ENCODE measurements at places on chromosomes 5 and 9. TPM values are rescaled to one million over a fixed set of nuclear protein-coding genes. Genes with fewer than 3 reads are reported as not detected.

The PRPF4 gene
- 55.1 TPM for total RNA-seq

The RELL2 gene
- total RNA-seq = 5.0 TPM

The RNF183 gene
- not detected for total RNA-seq

The PCDHA10 gene
- 0.01 TPM for total RNA-seq

The ABO gene
- not detected for total RNA-seq

The SPINK6 gene
- 0.45 TPM for total RNA-seq

The PCDHGC3 gene
- 6.7 TPM for total RNA-seq

The LCP2 gene
- not detected for total RNA-seq

The PCDHA7 gene
- 0.05 TPM for total RNA-seq

The GADD45G gene
- total RNA-seq = 0.21 TPM

The PDLIM4 gene
- 0.45 TPM for total RNA-seq

The FOXD4L3 gene
- total RNA-seq = 0.12 TPM

The ENG gene
- total RNA-seq = 0.15 TPM

The SPINK13 gene
- not detected for total RNA-seq

The GPR150 gene
- 0.16 TPM for total RNA-seq

The TESK1 gene
- total RNA-seq = 29.8 TPM

The PCDHB12 gene
- not detected for total RNA-seq

The CCNJL gene
- total RNA-seq = 11.1 TPM

The STC2 gene
- 37.3 TPM for total RNA-seq

The PCDHA9 gene
- not detected for total RNA-seq

The SLC1A3 gene
- not detected for total RNA-seq

The FCN2 gene
- not detected for total RNA-seq

The SLC45A2 gene
- not detected for total RNA-seq

The OCLN gene
- 14.8 TPM for total RNA-seq

The TAF11L2 gene
- total RNA-seq = not detected

The PRELID2 gene
- 7.8 TPM for total RNA-seq

The IFNA13 gene
- total RNA-seq = not detected

The TOR4A gene
- 27.5 TPM for total RNA-seq

The DCAF10 gene
- total RNA-seq = 12.4 TPM

The TSSK1B gene
- not detected for total RNA-seq

The LTC4S gene
- not detected for total RNA-seq

The SPATA31D4 gene
- not detected for total RNA-seq

The ARHGEF39 gene
- total RNA-seq = 16.9 TPM

The GMCL2 gene
- total RNA-seq = not detected

The ANKRD20A1 gene
- total RNA-seq = 0.51 TPM

The SHISAL2B gene
- total RNA-seq = not detected

The FBP1 gene
- total RNA-seq = not detected

The COL15A1 gene
- 0.63 TPM for total RNA-seq

The ISL1 gene
- total RNA-seq = 0.05 TPM

The PCDHGA7 gene
- 1.2 TPM for total RNA-seq

The PCDHGA10 gene
- 0.03 TPM for total RNA-seq

The OR2S2 gene
- not detected for total RNA-seq

The DOCK2 gene
- total RNA-seq = 2.0 TPM

The PLEKHG4B gene
- 1.3 TPM for total RNA-seq

The TAF9 gene
- 120 TPM for total RNA-seq

The TAF11L5 gene
- not detected for total RNA-seq

The FOXD4 gene
- 0.23 TPM for total RNA-seq

The CCDC187 gene
- not detected for total RNA-seq

The SLC34A3 gene
- 0.07 TPM for total RNA-seq

The PCDHB6 gene
- total RNA-seq = 1.1 TPM

The GFI1B gene
- 0.10 TPM for total RNA-seq

The RMRP gene
- total RNA-seq = 16.7 TPM

The ITK gene
- total RNA-seq = not detected

Measured in A549 treated with Hydrocortisone at 1 μM for 4 hours (cell line).